Naive thymus-derived CD4-positive, alpha-beta T cell (primary cell): ENCODE measurements at places on chromosomes 6 and 20. TPM values are rescaled to one million over a fixed set of nuclear protein-coding genes. Genes with fewer than 3 reads are reported as not detected.

GRCh38 chr20:1932971-1933370 is 37.8 kb downstream of the SIRPA start:
- H3K36me3 ChIP-seq, result no peaks in the 10 kb centered on the region
- H3K27ac ChIP-seq, result no peak overlapping the region
- H3K4me1 ChIP-seq, result no peaks in the 10 kb centered on the region
- no peaks in the 10 kb centered on the region for H3K27me3 ChIP-seq

GRCh38 chr20:17538517-17539170 is 7.5 kb upstream of the BFSP1 start:
- no peak for DNase-seq
- H3K4me1 ChIP-seq, result no peaks in the 10 kb centered on the region
- H3K27ac ChIP-seq, result no peak overlapping the region
- H3K27me3 ChIP-seq, result no peaks in the 10 kb centered on the region
- no peaks in the 10 kb centered on the region for H3K36me3 ChIP-seq

BPIFB1 gene
- total RNA-seq, result not detected

RRP36 gene
- 27.5 TPM for total RNA-seq

C20orf141 gene
- not detected for total RNA-seq
